ENCODE measurements at places on chromosomes 16 and 17.

GRCh38 chr17:81335773-81336157, 40.7 kb upstream of the SLC38A10 start:
- no peak for DNase-seq

- no peak for DNase-seq
Measured at GRCh38 chr17:49746791-49747490, 17.0 kb downstream of the FAM117A start.

DNA sequence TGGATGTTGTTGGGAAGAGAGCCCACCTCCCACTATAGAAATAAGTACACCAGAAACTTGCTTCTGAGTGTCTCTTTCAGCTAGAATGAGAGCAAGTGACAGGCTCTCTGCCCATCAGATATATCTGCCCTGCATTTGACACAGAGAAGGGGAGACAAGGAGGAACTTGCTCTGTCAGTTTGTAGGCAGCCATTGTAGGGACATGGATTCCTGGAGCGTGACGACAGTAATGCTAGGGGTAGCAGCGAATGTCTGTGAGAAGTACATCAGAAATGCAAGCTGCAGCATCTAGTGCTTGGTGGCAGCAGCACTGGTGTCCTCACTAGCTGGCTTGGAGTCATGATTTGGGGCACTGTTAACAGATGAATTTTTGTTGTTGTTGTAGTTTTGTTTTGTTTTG, 23.0 kb downstream of the ZNF200 start:
- DNase-seq, result no peak

- no peak for DNase-seq
Measured at GRCh38 chr16:81739503-81739902, 39.6 kb upstream of the PLCG2 start.

- no peak for DNase-seq
Measured at GRCh38 chr16:86120201-86121192, 221.5 kb downstream of the IRF8 start.

DNA sequence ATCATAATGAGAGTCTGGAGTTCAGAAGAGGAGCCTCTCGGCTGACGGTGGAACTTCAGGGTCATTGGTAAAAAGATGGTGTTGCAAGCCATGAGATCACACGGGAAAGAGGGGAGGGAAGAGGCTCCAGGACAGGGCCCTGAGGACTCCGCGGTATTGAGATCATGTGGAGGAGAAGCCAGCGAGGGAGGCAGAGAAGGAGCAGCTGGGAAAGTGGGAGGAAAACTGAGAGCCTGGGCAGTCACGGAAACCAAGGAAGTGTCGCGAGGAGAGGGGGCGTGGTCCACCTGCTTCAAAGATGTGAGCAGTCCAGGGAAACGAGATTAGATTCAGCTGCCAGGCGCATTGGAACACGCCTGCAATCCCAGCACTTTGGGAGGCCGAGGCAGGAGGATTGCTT, 27.7 kb upstream of the SBK1 start:
- DNase-seq, result peak; percentile 40

Data from adrenal gland (tissue), 19 donors.